ENCODE measurements at places on chromosomes 6 and 20.
A peak's percentile ranks its signal among the peaks of the same experiment; 100 is the strongest.

- DNase-seq, result no peak
Measured at GRCh38 chr20:34415079-34415478, 52.0 kb downstream of the ITCH start.

DNA sequence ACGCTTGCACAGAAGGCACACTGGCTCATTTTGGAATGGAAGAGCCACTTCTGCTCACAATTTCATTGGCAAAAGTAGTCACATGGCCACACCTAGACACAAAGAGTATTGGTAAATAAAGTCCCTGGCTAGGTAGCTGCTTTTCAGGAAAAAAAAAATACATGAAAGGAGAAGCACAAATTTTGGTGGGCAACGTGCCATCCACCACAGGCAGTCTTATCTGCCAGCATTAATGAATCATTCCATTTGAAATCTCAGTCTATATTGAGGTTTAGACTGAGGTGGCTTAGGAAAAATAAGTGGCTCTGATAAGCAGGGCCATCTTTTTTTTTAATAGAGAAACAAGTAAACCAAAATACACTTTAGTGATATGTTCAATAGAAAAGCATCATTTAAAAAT lies 44.3 kb downstream of the ADGRB3 start:
- no peak for DNase-seq

- no peak for DNase-seq
Measured at GRCh38 chr6:154548130-154548830, 37.8 kb upstream of the CNKSR3 start.

- DNase-seq, result no peak
Measured at GRCh38 chr6:134358320-134358719, 40.4 kb upstream of the SGK1 start.

- no peak for DNase-seq
Measured at GRCh38 chr6:145544041-145544440, 191.3 kb downstream of the EPM2A start.

DNA sequence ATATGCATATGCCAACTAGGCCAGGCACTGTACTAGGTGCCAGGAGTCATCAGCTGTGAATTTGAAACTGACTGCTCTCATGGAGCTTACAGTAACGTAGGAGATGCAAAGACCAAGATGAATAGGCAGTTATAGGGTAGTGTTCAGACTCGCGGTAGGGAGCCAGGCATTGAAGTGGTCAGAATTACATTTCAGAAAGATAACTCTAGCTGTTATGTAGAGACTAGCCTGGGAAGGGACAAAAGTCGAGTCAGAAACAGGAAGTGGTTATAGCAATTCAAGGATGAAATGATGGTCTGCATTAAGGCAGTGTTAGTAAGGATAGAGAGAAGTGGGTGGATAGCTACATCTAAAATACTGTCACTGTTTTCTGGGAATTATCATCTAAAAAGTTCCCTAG lies 56.6 kb downstream of the PCMT1 start:
- DNase-seq, result no peak

GRCh38 chr20:61437280-61438206 lies 185.5 kb downstream of the CDH4 start:
- no peak for DNase-seq

DNA sequence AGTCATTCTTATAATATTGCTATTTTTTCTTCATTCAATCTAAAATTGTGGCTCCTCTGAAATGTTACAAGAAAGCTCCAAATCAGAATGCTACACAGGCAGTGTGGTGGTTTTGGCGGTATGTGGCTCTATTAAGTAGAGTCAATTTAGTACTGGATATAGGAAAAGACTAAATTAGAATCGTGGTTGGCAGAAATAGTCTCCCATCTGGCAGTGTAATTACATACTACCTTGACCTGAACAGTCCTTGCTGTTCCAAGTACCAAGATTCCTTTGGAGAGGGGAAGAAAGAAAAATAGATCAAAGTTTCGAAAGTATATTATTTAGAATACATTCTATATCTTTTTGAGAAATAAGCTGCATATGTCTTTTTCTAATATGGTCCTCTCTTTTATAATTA lies 78.2 kb downstream of the C6orf118 start:
- no peak for DNase-seq

GRCh38 chr6:82494367-82494766 lies 130.8 kb downstream of the TPBG start:
- DNase-seq, result no peak

- no peak for DNase-seq
Measured at GRCh38 chr20:19876828-19877460, 118.9 kb downstream of the RIN2 start.

DNA sequence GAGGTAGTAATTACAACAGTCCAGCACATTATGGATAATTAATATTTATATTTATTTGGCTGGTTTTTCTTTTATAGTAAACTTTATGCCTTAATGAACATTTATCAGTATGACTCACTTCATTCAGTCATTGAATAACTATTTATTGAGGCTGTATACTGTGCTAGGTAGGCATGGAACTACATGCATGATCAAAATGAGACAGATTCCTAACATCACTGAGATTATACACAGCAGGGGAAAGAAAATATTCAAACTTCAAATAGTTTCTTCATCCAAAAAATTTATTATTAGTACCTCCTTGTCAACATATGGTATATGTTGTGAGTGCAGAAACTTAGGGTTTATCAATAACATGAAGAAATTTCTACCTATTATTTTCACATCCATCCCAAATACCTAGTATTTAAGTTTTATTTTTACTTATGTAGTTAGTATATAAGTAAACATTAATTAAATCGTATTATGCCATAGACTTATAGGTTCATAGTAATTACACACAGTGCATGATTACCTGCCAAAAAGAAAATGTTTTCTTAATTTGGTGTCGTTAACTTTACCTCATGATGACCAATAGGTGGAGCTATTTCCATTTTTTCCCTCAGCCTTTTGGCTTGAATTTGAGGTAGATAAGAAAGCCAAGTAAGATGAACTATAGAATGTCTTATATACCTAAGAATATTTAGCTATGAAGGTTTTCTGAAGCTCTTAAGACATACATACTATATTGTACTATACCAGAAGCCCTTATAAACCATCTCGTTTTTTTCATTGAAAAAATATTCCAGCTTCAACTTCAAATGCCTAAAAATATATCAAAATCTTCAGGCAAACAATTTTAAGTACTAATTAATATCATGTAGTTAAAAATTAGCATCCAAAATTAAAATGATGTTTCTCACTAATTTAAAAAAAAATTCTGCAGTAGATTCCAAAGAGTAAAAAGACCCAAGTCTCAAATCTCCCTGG lies 12.5 kb upstream of the TMEM30A start:
- peak; percentile 8 for DNase-seq

DNA sequence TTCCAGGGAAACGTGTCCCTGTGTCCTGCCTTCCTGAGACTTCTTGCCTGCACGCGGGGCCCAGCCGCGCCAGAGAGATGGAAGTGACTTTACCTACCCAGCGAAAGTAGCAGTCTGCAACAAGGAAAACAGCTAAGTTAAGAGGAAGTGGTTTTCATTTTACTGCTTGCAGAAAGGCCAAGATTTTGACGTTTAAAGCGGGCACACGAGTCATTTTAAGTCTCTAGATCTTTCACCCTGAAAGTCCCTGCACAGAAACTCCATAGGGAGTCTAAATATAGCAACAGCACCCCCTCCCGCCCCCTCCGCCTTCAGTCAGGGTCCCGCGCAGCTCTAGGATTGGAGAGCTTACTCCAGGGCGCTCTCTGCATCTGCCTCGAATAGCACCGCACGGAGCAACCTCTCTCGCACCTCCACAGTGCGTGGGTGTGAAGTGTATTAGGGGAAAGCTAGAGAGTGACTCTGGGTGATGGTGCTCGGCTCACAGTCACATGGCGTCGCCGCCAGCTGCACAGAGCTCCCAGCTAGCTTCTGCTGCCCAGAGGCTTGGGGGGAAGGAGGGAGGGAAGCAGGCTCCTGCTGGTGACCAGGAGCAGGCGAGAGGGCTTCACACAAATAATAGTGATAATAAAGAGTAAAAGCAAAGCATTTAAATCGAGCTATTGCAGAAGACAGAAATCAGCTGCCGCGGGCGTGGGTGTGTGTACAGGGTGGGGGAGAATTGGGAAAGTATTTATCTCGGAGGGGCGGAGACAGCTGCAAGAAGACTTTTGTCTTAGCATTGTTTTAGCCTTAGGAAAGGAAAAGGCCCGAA lies 1.8 kb upstream of the KCNQ5 start:
- DNase-seq, result no peak

DNA sequence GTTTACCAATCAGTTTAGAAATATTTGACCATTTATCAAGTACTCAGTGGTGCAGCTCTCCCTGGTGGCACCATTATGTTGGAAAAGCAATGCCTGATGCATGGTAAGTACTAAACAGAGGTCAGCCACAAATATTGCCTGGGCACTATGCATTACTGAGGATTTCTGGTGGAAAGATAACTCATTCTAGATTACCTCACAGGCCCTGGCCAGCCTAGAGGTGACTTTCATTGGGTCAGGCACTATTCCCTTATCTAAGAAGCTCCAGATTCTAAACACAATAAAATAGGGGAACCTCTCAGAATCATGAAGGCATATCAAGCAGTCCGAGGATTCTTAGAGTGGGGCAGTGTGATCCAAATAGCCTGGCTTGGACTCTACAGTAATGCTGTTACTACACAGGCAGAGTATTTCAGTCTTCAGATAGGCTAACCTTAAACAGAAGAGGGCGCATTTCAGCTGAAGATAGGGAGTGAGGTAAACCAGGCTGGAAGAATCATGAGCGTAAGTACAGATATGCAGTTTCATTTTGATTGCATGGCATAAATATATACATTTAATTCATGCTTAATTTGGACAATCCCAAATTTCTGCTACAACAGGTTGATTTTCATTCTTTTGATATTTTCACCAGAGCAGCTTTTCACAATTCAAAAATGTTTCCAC lies 12.1 kb downstream of the LGSN start:
- DNase-seq, result no peak

- no peak for DNase-seq
Measured at GRCh38 chr6:159890792-159891191, at the start of gene MAS1. TSS of gene MAS1 (plus strand) at chr6:159890988. CDS start at chr6:159906956, 15,968 bp downstream.

- no peak for DNase-seq
Measured at GRCh38 chr6:17914651-17915050, 72.8 kb downstream of the KIF13A start.

GRCh38 chr6:100538086-100538485 lies 73.4 kb upstream of the SIM1 start:
- no peak for DNase-seq

GRCh38 chr6:137637121-137637520 lies 142.9 kb upstream of the OLIG3 start:
- peak; percentile 9 for DNase-seq

DNA sequence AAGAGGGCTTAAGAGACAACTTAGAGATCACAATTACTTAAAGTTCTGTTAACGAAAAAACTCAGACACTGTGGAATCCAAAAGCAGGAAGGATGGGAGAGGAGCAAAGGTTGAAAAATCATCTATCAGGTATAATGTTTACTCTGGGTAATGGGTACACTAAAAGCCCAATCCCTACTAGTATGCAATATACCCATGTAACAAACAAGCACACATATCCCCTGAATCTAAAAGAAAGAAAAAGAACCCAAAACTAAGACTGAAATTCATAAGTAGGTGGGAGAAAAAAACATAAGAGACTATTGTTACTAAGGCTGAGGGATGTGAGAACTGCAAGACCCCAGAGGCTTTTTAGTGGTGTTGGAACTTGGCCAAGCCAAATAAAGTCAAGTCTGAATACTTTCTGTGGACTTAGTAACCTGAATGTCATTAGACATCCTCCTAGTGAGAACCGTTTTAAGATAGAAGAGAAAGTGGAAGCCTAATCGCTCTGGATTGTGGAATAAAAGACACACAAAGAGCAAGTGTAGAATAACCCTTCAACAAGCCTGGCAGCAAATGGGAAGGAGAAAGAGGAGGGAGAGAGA lies 189.4 kb upstream of the RNF217 start:
- no peak for DNase-seq

DNA sequence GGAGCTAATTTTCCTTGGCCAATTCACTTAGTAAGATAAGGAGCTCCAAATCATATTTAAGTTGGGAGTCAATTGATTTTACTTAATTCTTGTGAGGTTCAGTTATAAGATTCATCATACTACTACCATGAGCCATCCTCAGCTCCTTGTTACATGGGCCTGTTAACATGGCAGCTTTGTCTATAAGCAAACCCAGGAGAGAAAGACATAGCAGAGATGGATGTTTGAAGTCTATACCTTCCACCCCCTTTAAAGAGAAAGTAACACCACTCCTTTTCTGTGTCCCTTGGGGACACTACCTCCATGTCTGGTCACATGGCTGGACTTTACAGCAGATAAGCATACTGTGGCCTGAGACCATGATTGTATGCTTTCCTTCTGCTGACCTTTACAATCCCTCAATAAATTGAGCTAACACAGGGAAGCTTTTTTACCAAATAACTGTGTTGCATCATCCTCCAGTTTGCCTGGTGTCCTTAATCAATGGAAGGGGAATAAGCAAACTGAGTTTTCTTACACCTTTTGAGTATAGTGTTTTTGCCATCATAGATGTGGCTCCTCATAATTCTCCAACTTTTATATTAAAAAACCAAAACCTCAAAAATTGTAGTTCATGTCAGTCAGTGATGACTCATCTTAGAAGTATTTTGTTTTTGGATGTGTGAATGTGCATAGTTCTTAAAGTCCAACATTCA lies 9.8 kb upstream of the ZNFX1 start:
- no peak for DNase-seq

DNA sequence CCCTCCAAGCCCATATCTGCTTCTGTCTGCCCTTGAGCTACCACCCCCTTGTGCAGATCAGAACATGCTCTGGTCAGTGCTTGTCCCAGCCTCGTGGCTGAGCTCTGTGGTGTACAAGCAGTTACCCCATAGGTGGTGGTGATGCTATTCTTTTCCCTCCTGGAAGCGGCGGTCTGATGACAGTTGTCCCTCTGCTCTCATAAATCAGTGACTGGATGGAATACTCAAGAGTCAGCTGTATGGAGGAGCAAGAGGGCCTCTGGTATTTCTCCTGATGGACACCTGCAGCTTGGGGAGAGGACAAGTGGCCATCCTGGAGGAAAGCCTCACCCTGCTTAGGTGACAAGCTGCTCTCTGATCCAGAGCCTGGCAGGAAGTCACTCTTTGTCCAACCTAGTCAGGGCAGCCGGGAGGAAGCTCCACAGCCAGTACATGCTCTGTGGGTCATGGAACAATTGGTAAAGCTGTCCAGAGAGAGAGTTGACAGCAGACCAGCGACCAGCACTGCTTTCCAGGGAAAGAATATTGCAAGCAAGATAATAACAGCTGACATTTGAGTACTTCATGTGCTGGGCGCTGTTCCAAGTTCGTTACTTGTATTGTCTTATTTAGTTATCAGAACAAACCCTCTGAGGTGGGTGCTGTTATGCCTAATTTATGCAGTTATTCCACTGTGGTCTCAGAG lies 47.1 kb downstream of the SCAND1 start:
- DNase-seq, result no peak

GRCh38 chr6:110216140-110216539 lies 35.9 kb downstream of the CDC40 start:
- DNase-seq, result no peak

GRCh38 chr6:7101290-7101689 lies 6.5 kb upstream of the RREB1 start:
- DNase-seq, result no peak

DNA sequence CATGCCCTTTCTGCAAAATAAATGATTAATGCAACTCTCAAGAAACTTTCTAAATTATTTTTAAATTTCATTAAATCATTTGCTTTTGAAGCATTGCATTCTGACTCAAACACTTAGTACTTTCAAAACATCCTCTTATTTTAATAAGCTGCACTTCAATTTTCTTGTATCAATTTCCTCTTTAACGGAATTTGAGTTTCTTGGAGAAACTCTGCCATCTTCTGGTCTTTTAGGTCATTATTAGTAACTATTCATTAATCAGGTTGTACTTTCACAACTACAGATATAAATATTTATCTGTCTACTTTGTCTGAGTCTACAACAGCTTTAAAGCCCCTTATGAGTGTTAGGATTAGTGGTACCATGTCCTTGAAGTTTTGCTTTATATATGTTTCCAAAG lies 30.2 kb downstream of the TMX4 start:
- no peak for DNase-seq
